Activated T-cell treated with anti-CD3 and anti-CD28 coated beads for 24 hours (primary cell): ENCODE measurements at places on chromosomes 5 and 9.

DNA sequence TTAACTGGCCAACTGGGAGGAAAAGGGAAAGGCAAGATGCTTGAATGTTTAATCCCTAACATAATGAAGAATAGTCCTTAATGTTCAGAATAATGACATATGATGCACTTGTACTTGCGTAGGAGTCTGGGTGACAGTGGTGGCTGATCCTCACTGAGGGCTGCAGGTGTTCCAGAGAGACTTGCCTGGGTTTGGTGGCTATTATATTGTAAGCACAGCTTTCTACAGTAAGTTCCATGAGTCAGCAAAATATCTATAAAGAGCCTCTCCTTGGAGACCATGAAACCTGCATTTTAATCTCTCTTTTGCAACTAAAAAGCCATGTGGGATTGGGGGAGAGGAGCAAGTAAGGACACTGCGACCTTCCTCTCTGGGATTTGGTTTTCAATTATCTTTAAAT is 1.9 kb upstream of the NPR2 start:
- DNase-seq = no peak

- no peak for DNase-seq
Observed at GRCh38 chr5:34530637-34531036, 125.5 kb upstream of the RAI14 start.

GRCh38 chr9:128174062-128174461 is 14.0 kb downstream of the BBLN start:
- no peak for DNase-seq

GRCh38 chr5:17019324-17019723 is 83.2 kb upstream of the MYO10 start:
- no peak for DNase-seq

DNA sequence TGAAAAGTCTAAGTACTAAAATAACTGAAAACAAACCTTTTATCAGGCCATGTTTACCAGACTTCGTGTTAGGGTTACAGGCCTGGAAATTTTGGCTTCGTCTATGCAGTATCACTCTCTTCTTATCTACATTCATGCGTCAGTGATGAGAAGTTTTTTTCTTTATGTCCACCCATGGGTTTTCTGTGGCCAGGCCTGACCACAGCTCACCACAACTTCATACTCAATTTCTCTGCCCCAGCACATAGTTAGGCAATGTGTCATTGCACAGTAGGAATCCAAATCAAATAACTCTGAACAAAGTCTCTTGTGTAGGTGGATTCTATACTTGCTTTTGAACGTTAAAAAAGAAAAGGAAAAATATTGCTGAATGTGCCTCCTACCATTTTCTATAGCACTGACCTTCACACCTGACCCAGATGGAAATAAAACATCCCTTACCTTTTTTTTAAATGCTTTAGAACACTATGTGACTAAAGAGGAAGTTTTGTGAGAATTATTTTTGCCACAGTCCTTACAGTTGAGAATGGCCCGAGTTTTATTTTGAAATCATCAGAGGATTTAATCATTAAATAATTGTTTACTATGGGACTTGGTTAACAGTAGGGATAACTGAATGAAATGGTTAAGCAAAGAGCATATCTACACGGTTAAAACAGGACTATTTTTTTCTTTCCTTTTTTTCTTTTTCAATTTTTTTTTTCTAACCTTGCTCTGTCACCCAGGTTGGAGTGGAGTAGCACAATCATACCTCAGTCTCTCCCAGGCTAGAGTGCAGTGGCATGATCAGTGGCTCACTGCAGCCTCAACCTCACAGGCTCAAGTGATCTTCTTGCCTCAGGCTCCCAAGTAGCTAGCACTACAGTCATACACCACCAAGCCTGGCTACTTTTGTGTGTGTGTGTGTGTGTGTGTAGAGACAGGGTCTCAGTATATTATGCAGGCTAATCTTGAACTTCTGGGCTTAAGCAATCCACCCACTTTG is 1247.0 kb upstream of the ACO1 start:
- DNase-seq = no peak

- no peak for DNase-seq
Observed at GRCh38 chr5:35857606-35858205, 1.0 kb downstream of the IL7R start.

GRCh38 chr5:5490774-5491347 is 68.4 kb downstream of the ICE1 start:
- no peak for DNase-seq
